ENCODE measurements at places on chromosomes 5 and 9.
A peak's percentile ranks its signal among the peaks of the same experiment; 100 is the strongest.

DNA sequence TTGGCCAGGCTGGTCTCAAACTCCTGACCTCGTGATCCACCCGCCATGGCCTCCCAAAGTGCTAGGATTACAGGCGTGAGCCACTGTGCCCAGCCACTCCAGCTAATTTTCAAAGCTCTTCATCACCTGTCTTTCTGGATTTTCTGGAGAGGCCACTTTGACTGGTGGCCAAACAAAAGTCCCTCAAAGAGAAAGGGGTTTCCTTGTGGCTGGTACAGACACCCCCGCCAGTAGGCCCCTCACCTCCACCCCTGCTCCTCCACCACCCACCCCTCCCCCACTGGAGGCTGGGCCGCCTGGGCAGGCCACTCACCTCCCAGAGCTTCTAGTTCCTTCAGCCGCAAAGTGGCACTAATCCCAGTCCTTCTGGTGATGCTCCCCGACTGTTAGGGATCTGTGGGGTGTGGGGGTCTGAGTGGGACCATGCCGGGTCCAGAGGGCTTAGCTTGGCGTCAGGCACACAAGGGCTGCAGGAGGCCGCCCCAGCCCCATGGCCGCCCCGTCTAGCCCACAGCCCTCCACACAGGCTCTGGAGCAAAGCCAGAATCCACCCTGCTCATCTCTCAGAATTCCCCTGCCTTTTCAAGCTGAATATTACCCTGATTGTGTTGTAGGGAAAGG, 182.0 kb upstream of the IER5L start:
- DNase-seq, result no peak

DNA sequence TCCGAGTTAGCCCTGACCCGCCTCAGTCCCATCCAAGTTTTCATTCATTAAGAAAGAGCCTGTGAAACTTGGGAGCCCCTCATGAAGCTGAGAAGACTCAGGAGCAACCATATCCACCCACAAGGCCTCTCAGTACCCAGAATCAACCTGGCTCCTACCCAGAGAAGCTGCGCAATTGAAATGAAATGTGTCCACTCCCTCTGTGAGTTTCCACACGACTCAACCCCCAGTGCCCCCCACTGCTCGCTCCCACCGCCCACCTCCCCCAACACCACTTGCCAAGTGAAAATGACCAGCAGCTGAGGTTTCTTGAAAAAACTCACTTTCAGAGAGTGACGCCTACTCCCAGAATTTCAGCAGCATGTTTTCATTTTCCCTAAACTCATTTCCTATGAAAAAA, 104.6 kb downstream of the CDK5RAP2 start:
- peak; percentile 27 for DNase-seq

GRCh38 chr5:157205708-157206107, 25.1 kb downstream of the ITK start:
- DNase-seq, result no peak

- DNase-seq, result no peak
Measured at GRCh38 chr5:15959370-15960164, 220.0 kb downstream of the MARCHF11 start.

GRCh38 chr5:80755626-80756025, 100.8 kb upstream of the DHFR start:
- no peak for DNase-seq

- no peak for DNase-seq
Measured at GRCh38 chr5:88778736-88779135, 104.2 kb downstream of the MEF2C start.

GRCh38 chr5:56900858-56901578, 8.4 kb upstream of the SETD9 start:
- DNase-seq, result no peak

DNA sequence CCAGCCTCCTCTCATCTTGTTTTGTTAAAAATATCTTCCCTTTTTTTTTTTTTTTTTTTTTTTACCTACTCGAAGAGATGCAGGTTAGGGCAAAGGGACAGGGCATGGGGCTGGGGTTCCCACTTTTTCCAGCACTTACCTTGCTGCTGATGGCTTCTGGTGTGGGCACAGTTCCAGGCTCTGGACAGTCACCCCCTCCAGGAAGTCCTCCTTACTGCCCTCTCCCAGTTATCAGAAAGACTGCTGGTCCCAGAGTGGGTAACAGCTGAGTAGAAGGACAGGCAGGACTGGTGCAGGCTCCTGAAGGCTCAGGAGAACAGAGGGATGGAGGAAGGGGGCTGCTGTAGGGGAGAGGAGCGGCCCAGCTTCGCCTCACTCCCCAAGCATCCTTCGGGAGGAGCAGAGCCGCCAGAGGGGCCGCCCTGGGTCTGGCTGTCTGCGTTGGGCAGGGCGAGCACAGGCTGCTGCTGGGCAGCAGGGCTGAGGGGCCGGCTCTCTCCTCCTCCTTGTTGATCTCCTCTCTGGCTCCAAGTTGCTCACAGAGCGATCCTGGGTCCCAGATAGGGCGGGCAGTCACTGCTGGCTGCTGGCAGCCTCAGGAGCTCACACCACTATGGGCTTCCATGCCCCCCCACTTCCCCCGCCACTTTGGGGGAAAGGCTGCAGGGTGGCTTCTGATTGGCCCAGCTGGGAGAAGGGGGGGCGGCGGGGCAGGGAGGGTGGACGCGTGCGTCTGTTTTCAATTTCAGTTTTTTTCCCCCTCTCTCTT, at the start of gene PDGFRB:
Gene PDGFRB, minus strand, starts transcription at position 588 of the 769 bp plus-strand sequence. CDS start 18,798 bp downstream, outside the sequence.
- DNase-seq, result peak; percentile 75

- DNase-seq, result no peak
Measured at GRCh38 chr9:36893911-36894310, 140.2 kb downstream of the PAX5 start.

GRCh38 chr5:168788107-168788506, 208.9 kb upstream of the PANK3 start:
- no peak for DNase-seq

DNA sequence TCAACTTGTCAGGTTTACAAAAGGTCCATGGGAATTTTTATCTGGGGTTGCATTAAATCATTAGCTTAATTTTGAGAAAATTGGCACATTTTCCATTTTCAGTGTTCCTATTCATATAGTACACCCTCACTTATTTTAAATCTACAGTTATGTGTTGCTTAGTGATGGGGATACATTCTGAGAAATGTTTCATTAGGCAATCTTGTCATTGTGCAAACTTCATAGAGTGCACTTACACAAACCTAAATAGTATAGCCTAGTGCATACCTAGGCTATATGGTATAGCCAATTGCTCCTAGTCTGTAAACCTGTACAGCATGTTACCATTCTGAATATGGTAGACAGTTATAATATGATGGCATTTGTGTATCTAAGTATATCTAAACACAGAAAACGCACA, 19.8 kb upstream of the FAM151B start:
- no peak for DNase-seq

DNA sequence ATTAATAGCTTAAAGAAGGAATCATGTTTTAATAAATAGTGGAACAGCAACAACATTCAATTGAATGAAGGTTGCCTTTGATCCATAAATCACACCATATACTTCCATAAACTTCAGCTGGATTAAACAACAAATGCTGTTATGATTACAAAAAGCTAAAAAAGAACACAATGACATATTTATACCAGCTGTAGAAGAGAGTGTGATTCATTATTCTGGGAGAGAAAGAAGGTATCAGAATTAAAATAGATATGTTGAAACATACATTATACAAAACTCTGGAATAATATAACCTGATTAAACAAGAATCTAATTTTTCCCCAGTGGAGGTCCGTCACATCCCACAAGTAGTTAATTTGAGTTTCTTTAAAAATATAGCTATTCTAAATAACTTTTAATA, 7.5 kb upstream of the RECK start:
- no peak for DNase-seq

DNA sequence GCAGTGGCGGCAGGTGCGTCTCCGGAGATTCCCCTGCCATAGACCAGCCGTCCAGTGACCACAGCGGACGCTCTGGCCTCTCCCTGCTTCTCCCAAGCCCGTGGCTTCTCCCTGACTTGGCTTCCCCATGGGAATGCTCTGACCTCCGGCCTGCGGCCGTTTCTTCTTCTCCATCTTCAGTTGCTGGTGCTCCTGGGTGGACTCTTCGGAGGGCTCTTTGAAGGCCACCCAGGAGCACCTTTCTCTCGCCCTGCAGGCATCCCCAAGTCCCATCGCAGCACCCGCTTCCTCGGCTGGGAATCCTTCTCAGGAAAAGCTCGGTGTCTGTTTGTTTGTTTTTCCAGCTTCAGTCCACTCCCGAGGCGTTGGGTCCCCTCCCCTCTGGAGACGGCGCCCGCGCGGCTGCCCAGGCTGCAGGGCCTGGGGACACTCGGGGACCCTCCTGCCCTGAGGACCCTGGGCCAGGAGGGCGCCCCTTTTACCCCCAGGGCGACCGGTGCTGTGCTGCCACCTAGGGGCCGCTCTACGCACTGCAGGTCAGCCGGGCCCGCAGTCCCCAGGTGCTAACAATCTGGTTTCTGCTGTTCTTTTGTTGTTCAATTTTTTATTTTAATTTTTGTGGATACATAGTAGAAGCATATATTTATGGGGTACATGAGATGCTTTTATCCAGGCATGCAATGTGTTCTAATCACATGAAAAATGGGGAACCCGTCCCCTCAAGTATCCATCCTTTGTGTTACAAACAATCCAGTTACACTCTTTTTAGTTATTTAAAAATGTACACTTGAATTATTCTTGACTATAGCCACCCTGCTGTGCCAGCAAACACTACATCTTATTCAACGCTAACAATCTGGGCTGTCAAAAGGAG, 197.9 kb upstream of the ADAMTS16 start:
- DNase-seq, result no peak

DNA sequence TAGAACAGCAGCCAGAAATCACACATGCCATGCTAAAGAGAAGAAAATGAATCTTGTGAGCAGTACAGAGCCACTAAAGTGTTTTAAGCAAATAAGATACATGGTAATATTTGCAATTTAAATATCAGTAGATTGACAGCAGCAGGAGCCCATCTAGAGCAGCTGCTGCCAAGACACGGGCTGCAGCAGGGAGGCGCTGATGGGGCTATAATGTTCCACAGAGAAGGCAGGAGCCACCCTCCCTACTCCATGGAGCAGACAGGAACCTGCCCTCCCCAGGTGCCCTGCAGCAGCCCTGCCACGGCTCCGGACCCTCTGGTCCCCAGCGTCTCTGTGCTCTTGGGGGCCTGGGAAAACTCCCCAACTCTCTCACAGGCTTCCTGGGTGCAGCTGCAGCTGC, 224.1 kb upstream of the ISL1 start:
- DNase-seq, result no peak

- no peak for DNase-seq
Measured at GRCh38 chr5:178514851-178515418, 75.3 kb downstream of the COL23A1 start.

DNA sequence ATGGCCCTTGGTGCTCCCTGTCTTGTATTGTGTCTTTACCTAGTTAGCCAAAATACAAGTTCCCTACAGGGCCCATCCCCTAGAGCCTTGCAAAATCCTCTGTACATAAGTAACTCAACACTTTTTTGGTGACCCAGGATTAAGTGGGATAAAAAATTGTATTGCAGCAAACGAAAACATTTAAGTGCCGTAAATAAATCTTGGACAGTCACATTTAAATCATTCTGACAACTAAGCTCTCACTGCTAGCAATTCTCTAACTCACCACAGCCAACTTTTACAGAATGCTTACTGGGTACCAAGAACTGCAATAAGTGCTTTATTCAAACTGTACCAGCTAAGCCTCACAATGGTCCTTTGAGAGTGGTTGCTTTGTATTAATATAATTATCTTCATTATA, 56.6 kb downstream of the GNAQ start:
- DNase-seq, result no peak

- no peak for DNase-seq
Measured at GRCh38 chr5:180580681-180581080, 10.6 kb downstream of the SCGB3A1 start.

GRCh38 chr9:86322973-86323644, 31.1 kb downstream of the TUT7 start:
- peak; percentile 32 for DNase-seq

DNA sequence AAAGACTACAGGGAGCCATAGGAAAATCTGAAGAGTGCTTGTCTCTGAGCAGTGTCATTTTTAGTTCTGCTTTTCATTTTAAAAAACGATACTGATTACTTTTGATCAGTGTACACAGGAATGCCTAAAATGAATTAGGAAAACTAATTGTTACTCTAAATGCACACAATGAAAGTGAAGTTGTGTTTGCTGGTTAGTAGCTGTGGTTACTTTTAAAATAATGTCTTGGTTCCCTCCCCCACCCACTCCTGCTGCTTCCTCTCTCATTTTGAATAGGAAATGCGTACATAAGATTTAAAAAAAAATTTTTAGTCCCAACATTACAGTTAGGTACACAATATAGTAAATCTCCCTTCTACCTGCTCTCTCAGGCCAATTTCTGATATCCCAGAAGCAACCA, 47.5 kb upstream of the PLPP1 start:
- DNase-seq, result no peak

DNA sequence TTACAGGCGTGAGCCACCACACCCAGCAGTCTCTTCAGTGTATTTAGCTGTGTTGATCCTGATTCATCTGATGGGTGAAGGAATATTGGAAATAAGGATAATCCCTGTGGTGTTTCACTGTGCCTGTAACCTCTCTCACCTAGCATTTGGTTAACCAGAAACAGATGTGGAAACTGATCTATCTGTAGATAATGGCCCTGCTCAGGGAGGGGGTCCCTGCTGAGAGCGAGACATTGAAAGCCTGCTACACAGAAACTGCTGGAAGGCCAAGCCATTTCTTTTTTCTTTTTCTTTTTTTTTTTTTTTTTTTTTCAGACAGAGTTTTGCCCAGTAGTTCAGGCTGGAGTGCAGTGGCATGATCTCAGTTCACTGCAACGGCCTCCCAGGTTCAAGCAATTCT, 28.4 kb downstream of the QRFP start:
- DNase-seq, result no peak

- peak; percentile 35 for DNase-seq
Measured at GRCh38 chr5:45385321-45386058, 310.7 kb downstream of the HCN1 start.

GRCh38 chr5:102795526-102795925, 40.4 kb downstream of the PAM start:
- no peak for DNase-seq

DNA sequence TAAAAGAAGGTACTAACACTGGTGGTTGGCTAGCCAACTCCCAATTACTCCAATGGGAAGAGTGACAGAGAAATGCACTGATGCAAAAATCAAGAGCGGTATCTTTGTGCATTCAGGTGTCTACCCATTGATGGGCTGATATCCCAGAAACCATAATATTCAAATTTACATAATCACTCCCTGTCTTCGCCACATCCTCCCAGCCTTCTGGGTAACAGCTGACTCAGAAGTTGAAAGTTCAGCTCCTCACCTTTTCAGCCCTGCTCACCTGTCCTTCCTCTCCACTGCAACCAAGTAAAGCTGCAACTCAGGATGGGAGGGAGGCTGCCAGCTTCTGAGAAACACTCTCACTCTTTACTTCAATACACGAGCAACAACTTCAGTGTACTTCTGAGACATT, 6.9 kb downstream of the SUSD1 start:
- no peak for DNase-seq

- peak; percentile 37 for DNase-seq
Measured at GRCh38 chr5:170597109-170597751, 93.4 kb downstream of the KCNIP1 start.

GRCh38 chr5:32083981-32084430, 90.1 kb downstream of the GOLPH3 start:
- DNase-seq, result no peak

- DNase-seq, result no peak
Measured at GRCh38 chr9:38311382-38312270, 80.9 kb upstream of the ALDH1B1 start.
